ENCODE measurements at places on chromosomes 12 and 14.

GRCh38 chr14:71261206-71261605 lies 353.9 kb downstream of the PCNX1 start:
- H3K36me3 ChIP-seq: no peaks in the 10 kb centered on the region
- DNase-seq: no peak
- H3K27me3 ChIP-seq: no peaks in the 10 kb centered on the region
- no peak overlapping the region for H3K4me3 ChIP-seq
- peaks cover 3% of the 10 kb centered on the region for H3K4me1 ChIP-seq

DNA sequence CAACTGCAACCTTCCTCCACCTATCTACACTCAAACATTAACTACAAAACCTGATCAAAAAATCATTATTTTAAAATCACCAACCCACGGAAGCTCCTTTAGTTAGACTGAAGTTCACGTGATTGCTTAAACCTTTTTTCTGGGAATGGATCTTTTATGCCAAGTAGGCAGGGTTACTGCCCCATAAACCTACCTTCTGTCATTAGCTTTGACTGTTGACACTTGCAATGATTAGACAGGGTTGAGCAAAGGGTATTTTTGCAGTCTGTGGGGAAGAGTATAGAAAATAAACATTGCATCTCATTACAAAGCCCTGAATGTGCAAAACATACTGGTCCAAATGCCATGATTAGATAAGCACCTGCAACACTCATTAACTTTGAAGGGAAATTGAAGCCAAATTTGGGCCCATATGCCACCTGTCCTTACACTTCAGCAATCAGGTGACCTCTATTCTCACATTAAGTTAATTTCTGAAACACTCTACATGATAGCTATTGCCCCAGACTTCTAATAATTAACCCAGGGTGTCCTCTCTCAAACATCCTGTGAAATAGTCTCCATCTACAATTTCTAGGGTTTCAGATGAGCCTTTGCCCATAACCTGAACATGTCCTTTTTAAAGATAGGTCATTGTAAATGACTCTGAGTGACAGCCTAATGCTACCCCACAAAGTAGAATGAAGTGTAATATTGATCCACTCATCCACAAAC lies 156.0 kb upstream of the PLEKHG7 start:
- no peaks in the 10 kb centered on the region for H3K27me3 ChIP-seq
- no peak overlapping the region for H3K27ac ChIP-seq
- peaks cover 4% of the 10 kb centered on the region for H3K4me1 ChIP-seq
- H3K36me3 ChIP-seq: no peaks in the 10 kb centered on the region

DNA sequence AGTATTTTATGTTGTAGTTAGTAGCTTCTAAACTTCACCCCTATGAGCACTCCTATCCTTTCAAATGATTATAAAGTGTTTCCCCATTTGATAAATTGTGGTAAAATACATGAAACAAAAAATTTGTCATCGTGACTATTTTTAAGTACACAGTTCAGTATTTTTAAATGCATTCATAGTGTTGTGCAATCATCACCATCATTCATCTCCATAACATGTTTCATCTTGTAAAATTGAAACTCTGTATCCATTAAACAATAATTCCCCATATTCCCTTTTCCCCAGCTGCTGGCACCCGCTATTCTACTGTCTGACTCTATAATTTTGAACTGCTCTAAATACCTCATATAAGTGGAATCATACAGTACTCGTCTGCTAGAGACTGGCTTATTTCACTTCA lies 52.5 kb downstream of the ATP23 start:
- H3K4me1 ChIP-seq: no peaks in the 10 kb centered on the region
- no peaks in the 10 kb centered on the region for H3K36me3 ChIP-seq
- DNase-seq: no peak
- no peak overlapping the region for H3K4me3 ChIP-seq
- H3K27me3 ChIP-seq: no peaks in the 10 kb centered on the region

DNA sequence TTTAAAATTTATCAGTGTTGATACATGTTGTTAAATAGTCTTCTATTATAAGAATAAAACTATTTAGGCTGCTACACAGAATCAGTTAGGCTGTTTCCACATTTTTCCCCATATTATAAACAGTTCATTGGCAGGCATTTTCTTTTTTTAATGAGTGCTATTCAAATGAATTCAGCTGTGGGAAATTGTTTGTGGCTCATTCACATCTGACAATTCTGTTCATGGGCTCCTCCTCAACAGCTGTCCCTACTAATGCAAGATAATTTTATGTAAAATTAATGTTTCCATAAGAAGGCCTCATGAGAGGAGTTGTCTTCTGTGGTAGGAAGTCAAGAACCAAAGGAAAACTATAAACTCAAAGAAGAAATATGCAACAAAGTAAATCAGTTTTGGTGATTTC lies 218.0 kb downstream of the PPFIA2 start:
- H3K4me3 ChIP-seq: no peak overlapping the region
- no peaks in the 10 kb centered on the region for H3K36me3 ChIP-seq
- no peaks in the 10 kb centered on the region for H3K4me1 ChIP-seq
- H3K27me3 ChIP-seq: no peaks in the 10 kb centered on the region
- H3K27ac ChIP-seq: no peak overlapping the region

DNA sequence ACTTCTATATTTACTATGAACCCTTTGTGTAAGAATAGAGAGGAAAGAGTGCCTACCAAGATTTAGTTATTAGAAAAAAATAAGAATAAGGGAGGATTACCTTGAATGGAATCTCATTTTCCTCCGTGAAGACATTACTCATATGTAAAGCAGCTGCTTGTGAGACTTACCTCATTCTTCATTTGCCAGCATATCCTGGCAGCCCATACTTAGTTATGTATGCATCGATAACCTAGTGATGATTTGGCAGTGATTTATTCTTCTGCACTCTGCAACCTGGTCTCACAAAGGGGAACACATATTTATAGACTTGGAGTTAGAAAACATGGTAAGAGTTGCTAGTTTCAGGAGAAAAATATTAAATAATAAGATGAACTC lies 56.8 kb downstream of the LRFN5 start:
- no peak overlapping the region for H3K27ac ChIP-seq
- no peaks in the 10 kb centered on the region for H3K27me3 ChIP-seq
- no peaks in the 10 kb centered on the region for H3K36me3 ChIP-seq

DNA sequence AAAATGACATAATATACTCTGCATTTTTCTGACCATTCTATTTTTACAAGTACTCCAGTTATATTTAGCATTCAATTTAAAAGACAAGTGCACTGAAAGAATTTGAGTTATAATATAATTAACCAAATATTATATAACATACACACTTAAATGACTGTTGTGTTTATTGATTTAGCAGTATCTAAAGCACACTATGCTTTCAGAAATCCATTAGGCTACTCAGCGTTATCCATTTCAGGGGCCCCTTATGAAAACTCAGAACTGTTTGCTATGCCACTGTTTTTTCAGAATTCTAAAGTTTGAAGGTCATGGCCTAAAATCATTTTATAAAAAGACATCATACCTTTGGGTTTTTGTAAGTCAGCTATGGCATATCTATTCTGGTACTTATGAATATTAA lies 57.1 kb downstream of the HECTD4 start:
- no peak overlapping the region for H3K4me3 ChIP-seq
- H3K4me1 ChIP-seq: no peaks in the 10 kb centered on the region
- no peaks in the 10 kb centered on the region for H3K36me3 ChIP-seq
- H3K27ac ChIP-seq: no peak overlapping the region
- DNase-seq: no peak

DNA sequence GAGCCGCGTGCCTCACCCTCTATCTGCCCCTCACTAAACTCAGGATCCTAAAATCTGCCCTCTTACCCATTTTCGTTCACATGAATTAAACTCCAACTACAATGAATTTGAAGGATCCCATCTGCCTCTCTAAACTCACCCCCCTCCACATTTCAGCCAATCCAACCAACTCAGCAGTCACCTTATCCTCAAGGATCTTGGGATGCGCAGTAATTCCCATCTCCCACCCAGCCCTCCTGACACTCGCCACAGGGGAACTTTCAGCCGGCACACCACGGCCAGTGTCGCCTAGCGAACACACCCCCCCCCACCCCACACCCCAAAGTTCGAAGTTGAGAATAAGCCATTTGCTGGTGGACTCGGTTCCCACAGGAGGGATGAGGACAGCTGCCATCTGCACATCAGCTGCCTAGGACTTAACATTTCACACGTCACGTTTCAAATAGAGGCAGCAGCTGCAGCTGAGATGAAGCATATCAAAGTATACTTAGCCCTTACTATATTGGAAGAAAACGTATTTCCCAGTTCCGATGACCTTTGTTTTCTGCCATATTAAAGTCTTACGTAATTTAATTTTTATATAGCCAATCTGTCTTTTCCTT lies 8.7 kb upstream of the SELPLG start:
- DNase-seq: no peak
- H3K4me3 ChIP-seq: no peak overlapping the region
- peaks cover 23% of the 10 kb centered on the region for H3K4me1 ChIP-seq
- no peaks in the 10 kb centered on the region for H3K27me3 ChIP-seq

DNA sequence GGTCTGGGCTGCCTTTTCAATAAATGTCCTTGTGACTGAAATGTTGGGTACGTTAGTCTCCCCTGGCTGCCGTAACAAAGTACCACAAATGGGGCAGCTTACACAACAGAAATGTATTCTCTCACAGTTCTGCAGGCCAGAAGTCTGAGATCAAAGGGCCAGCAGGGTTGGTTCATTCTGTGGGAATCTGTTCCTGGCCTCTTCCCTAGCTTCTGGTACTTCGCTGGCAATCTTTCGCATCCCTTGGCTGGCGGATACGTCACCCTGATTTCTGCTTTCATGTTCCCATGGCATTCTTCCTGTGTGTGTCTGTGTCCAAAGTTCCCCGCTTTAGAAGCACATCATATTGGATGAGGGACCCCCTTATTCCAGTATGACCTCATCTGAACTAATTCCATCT lies 95.8 kb upstream of the NCOR2 start:
- no peaks in the 10 kb centered on the region for H3K27me3 ChIP-seq
- DNase-seq: no peak
- H3K27ac ChIP-seq: no peak overlapping the region
- H3K36me3 ChIP-seq: no peaks in the 10 kb centered on the region
- H3K4me3 ChIP-seq: no peak overlapping the region

GRCh38 chr12:8145754-8146441 lies 10.9 kb upstream of the ZNF705A start:
- DNase-seq: peak; percentile 77
- no peaks in the 10 kb centered on the region for H3K27me3 ChIP-seq
- H3K4me3 ChIP-seq: peak overlapping the region; percentile 62
- no peaks in the 10 kb centered on the region for H3K36me3 ChIP-seq

DNA sequence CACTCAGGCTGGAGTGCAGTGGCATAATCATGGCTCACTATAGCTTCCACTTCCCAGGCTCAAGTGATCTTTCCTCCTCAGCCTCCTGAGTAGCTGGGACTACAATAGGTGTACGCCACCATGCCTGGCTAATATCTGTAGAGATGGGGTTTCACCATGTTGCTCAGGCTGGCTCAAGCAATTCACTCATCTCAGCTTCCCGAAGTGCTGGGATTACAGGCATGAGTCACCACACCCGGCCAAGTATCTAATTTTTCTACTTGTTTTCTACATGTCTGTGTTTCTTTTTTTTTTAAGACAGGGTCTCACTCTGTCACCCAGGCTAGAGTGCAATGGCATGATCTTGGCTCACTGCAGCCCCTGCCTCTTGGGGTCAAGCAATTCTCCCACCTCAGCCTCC lies 119.7 kb upstream of the MED13L start:
- H3K36me3 ChIP-seq: no peaks in the 10 kb centered on the region
- no peaks in the 10 kb centered on the region for H3K4me1 ChIP-seq
- H3K4me3 ChIP-seq: no peak overlapping the region
- H3K27me3 ChIP-seq: no peaks in the 10 kb centered on the region
- H3K27ac ChIP-seq: no peak overlapping the region

GRCh38 chr12:108076556-108076955 lies 52.5 kb upstream of the WSCD2 start:
- no peaks in the 10 kb centered on the region for H3K36me3 ChIP-seq
- no peak overlapping the region for H3K27ac ChIP-seq
- no peak for DNase-seq
- no peaks in the 10 kb centered on the region for H3K4me1 ChIP-seq
- no peak overlapping the region for H3K4me3 ChIP-seq

- H3K27me3 ChIP-seq: no peaks in the 10 kb centered on the region
- H3K4me1 ChIP-seq: no peaks in the 10 kb centered on the region
- H3K27ac ChIP-seq: no peak overlapping the region
- no peak for DNase-seq
- H3K4me3 ChIP-seq: no peak overlapping the region
Measured at GRCh38 chr14:20569066-20569465, 8.2 kb upstream of the RNASE9 start.

- H3K27ac ChIP-seq: peak within 1 kb of the TSS; percentile 79
- H3K27me3 ChIP-seq: no peaks in the 10 kb centered on the region
- H3K36me3 ChIP-seq: no peaks in the 10 kb centered on the region
Measured at GRCh38 chr14:50396631-50397389, at the start of gene CDKL1. Gene CDKL1, minus strand, starts transcription at chr14:50396881. Its CDS starts 1,013 bp downstream, at chr14:50395868.

DNA sequence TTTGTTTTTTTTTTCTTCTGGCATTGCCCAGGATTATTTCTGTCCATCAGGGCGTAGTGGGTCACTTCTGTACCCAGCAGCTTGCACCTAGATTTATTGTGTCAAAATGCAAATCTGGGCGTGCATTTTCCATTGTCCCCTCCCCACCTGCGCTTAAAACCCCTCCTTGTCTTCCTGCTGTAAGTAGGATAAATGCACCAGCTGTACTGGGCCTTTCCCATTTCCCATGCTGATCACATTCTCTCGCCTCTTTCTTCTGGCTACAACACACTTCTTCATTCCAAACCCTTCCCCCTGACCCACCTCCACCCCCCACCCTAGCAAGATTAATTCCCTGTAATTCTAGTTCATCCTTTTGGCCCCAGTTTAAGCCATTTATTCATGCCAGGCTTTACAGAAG lies 128.0 kb downstream of the ETV6 start:
- peaks cover 20% of the 10 kb centered on the region for H3K4me1 ChIP-seq
- no peaks in the 10 kb centered on the region for H3K36me3 ChIP-seq
- no peak overlapping the region for H3K27ac ChIP-seq
- DNase-seq: no peak
- H3K4me3 ChIP-seq: no peak overlapping the region

GRCh38 chr14:77485901-77486678 lies 12.5 kb downstream of the ISM2 start:
- peak overlapping the region; percentile 19 for H3K27ac ChIP-seq
- H3K4me1 ChIP-seq: peaks cover 5% of the 10 kb centered on the region
- DNase-seq: peak; percentile 99
- H3K36me3 ChIP-seq: no peaks in the 10 kb centered on the region
- H3K27me3 ChIP-seq: no peaks in the 10 kb centered on the region

GRCh38 chr12:79587368-79587767 lies 103.4 kb downstream of the PAWR start:
- H3K4me3 ChIP-seq: no peak overlapping the region
- no peaks in the 10 kb centered on the region for H3K27me3 ChIP-seq
- H3K4me1 ChIP-seq: no peaks in the 10 kb centered on the region

GRCh38 chr14:89644641-89645040 lies 227.6 kb upstream of the FOXN3 start:
- no peaks in the 10 kb centered on the region for H3K36me3 ChIP-seq
- DNase-seq: no peak
- no peaks in the 10 kb centered on the region for H3K27me3 ChIP-seq
- H3K4me1 ChIP-seq: no peaks in the 10 kb centered on the region

GRCh38 chr14:35365130-35366055 lies 39.2 kb downstream of the NFKBIA start:
- H3K36me3 ChIP-seq: no peaks in the 10 kb centered on the region
- H3K27ac ChIP-seq: peak overlapping the region; percentile 94
- H3K4me3 ChIP-seq: peak overlapping the region; percentile 11
- peaks cover 57% of the 10 kb centered on the region for H3K4me1 ChIP-seq
- H3K27me3 ChIP-seq: no peaks in the 10 kb centered on the region

GRCh38 chr12:52032446-52032803 lies 18.8 kb upstream of the NR4A1 start:
- no peaks in the 10 kb centered on the region for H3K27me3 ChIP-seq
- peak overlapping the region; percentile 91 for H3K27ac ChIP-seq
- peaks cover 20% of the 10 kb centered on the region for H3K4me1 ChIP-seq
- peak; percentile 96 for DNase-seq
- H3K36me3 ChIP-seq: no peaks in the 10 kb centered on the region
- H3K4me3 ChIP-seq: peak overlapping the region; percentile 68
